ENCODE measurements at places on chromosomes 6 and 20.

- DNase-seq, result peak; percentile 25
Measured at GRCh38 chr6:72716916-72717315, 95.1 kb downstream of the KCNQ5 start.

- no peak for DNase-seq
Measured at GRCh38 chr6:148657048-148657447, 89.8 kb upstream of the UST start.

GRCh38 chr20:48877304-48877703 is 44.2 kb upstream of the ARFGEF2 start:
- no peak for DNase-seq

- no peak for DNase-seq
Measured at GRCh38 chr6:63572747-63573075, 431 bp downstream of the LOC128125822 start.

GRCh38 chr6:51619042-51619799 is 468.2 kb downstream of the PKHD1 start:
- no peak for DNase-seq

DNA sequence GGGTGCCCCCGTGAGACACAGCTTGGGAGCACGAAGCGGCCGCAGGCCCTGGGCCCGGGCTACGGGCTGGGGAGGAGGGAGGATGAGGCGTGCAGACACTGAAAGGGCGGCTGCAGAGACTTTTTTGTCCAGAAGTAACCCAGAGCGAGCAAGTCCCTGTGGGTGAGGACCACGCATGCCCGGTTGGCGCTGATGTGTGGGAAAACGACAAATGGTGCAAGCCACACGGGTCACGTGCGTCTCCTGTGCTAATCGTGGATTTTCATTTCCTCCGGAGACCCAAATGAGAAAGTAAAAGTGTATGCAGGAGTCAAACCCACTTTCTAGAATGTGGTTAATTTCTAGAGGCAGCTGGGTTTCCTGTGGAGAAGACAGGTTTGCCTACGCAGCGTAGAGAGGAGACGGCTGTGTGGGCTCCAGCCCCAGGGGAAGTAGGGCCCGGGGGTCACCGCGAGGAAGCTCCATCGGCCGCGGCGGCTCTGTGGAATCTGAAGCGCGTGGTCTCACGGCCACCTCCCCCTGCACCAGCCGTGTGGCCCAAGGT is 19.0 kb downstream of the DLL1 start:
- DNase-seq, result no peak

DNA sequence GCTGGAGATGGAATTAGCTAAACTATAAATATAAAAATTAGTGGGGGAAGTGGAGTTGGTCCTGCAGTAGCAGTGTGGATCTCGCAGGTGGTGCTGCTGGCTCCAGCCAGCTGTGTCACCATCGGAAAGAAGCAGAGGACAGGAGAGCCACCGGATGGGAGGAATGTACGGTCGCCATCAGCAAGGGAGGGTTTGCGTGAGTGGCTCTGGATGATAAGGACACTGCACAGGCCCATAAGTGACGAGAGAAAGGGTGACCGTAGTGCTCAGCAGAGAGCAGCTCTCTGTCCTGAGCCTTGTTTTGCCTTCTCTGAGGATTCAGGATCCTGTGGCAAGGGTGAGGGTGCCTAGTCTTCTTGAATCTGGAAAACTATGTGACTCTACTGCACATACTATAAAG is 378.7 kb downstream of the ZFAND3 start:
- no peak for DNase-seq

DNA sequence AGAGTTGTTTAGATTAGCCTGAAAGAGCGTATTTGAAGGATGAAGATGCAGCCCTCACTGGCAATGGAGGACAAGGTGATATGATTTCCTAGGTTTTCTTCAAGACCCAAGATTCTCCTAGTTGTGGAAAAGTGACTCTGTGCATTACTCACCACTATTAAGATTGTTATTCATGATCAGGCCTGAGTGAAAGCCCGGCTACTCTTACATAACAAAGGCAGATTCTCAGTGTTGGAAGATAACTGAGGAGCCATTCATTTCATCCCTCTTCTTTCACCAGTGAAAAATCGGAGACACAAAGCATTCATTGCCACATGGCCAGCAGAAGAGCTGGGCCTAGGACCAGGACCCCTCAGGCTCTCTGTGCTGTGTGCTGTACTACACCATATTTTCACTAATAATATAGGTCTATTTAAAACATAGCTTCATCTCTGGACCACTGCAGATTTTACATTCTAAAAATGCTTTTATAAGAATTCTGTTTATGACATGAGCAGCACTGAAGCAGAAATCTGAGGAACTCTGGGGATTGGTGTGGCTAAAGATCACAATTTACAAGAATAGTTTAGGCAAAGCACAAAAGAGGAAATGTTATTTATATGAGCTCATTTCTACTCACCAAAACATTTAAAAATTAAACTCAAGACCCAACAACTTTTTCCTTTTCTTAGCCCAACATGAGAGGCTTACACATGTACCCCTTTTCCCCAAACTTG is 181.9 kb upstream of the CCN2 start:
- peak; percentile 77 for DNase-seq

GRCh38 chr6:73081955-73082354 is 143.3 kb downstream of the KHDC1L start:
- DNase-seq, result no peak

DNA sequence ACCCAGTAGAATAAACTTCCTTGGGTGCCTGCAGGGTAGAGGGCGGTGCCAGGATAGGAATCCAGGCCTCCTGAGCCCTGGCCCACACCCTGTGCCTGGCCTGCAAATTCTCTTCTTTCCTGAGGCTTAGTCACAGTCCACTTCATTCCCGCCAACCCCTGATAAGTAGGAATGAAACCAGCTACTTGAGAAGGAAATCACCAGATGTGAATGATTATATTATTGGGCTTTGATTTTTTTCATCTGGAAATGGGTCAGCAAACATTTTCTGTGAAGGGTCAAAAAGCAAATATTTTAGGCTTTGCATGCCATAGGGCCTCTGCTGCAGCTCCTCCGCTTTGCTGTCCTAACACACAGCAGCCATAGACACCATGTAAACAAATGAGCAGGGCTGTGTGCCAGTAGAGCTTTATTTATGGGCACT is 50.2 kb downstream of the STK35 start:
- DNase-seq, result peak; percentile 53
